Stimulated activated memory B cell treated with anti-CD40 and anti-IgM and Interleukin-4, amounts not matched to agents 10 μg/mL and 1 μg/mL and 100 μg/mL, for 72 hours (primary cell): ENCODE measurements at places on chromosomes 4 and X.

DNA sequence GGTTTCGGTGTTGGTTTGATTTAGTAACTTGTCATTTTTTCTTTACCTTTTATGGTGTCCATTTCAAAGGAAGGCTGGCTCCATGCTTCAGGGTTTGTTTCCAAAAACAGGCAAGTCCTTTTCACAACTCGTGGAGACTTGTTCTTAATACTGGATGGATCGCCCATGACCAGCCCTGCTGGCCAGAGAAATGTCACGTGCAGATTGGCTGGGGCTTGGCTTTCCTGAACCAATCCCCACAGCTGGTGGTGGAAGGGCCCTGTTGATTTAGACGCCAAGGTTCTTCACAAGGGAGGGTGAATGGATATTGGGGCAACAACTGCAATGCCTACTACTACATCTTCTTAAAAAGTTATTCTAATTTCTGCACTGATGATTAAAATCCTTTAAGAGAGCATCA is 92.6 kb downstream of the SHROOM3 start:
- ATAC-seq, result no peak

GRCh38 chrX:40998123-40998522 is 87.1 kb upstream of the USP9X start:
- ATAC-seq, result no peak

DNA sequence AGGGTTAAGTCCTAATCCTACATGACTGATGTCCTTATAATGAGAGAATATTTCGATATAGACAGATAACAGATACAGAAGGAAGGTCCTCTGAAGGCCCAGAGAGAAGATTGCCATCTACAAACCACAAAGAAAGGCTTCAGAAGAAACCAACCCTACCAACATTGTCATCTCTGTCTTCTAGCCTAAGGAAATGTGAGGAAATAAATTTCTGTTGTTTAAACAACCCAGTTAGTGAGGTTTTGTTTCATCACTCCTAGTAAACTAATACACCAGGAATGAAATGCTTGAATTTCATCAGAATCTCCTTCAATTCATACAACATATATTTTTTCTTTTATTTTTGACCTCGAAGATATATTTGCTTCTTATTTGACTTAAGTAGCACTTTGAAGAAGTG is 1527.8 kb downstream of the STIM2 start:
- no peak for ATAC-seq

DNA sequence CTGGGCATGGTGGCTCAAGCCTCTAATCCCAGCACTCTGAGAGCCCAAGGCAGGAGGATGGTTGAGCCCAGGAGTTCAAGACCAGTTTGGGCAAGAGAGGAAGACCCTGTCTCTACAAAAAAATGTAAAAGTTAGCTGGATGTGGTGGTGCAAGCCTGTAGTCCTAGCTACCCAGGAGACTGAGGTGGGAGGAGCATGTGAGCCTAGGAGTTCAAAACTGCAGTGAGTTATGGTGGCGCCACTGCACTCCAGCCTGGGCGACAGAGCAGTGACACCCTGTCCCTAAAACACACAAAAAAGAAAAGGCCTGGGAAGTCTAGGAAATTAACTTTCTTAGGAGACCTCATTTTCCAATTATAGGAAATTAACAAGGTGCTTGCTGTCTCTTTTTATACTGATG is 76.8 kb downstream of the JAKMIP1 start:
- ATAC-seq, result no peak

- ATAC-seq, result no peak
Measured at GRCh38 chr4:10173037-10173753, 56.6 kb upstream of the WDR1 start.

- peak; percentile 70 for ATAC-seq
Measured at GRCh38 chr4:2792711-2793585, at the start of gene SH3BP2. Gene SH3BP2 (plus strand): TSS chr4:2793085. CDS start chr4:2820618, 27,533 bp downstream.

DNA sequence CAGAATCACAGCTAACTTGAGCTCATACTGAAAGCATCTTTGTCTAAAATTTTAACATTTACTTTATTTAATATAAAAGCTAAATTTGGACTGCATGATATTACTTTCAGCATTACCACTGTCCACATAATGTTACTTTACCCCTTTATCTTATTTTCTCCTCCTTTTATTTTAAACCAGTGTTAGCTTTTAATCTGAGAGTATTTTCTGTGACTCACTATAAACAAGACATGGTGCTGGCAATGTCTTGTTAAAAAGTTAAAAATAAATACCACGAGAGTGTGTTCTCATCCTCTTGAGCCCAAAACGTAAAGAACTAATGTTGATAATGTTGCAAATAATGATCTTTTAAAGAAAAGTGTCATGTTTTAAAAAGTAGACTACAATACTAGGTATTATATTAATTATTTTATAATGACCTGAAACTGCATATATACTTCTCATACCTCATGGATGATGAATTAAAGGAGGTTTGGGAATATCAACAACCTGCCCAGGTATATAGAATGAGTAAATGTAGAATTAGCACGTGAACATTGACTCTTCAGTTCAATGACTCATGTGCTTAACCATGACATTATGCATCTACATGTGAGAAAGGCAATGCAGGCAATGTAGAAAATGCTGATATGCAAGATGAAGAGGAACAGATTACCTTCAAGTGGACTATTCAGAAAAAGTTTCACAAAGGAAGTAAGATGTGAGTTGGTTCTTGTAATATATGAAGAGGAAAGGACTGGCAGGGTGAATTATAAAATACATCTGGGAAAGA is 454.1 kb upstream of the ADGRL3 start:
- ATAC-seq, result no peak

GRCh38 chr4:3470244-3471097 is 7.4 kb downstream of the DOK7 start:
- no peak for ATAC-seq

GRCh38 chrX:46676399-46677356 is 82.2 kb downstream of the SLC9A7 start:
- no peak for ATAC-seq

DNA sequence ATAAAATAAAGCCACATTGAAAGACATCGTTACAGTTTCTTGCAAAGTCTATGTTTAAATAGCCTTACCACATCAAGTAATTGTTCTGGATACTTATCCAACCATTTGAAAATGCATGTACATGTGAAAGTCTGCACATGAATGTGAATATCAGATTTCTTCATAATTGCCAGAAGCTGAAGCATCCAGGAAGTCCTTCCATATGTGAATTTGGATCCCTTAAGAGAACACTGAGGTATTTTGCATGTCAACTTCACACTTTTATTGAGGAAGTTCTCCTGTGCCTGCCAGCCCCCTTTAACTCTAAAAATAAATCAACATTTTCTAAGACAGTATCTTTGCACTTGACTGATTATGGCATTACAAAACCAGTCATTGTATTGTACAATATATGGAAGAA is 1103.5 kb upstream of the ADGRL3 start:
- no peak for ATAC-seq

DNA sequence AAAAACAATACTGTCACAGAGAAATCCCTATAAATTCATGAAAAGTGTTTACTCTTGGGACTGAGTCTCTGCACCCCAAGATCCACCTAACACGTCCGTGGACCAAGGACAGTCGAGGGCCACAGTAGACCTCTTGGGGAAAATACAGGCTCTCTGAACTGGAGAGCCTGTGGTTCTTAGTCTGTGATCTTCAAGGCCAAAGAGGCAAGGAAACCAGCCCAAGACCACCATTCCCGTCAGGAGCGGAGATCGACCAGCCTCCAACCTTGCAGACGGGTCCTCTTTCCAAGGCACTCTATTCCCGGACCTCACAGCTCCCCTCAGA is 1.6 kb upstream of the APBB2 start:
- ATAC-seq, result no peak

GRCh38 chrX:45750639-45751038 is 550.0 kb upstream of the DIPK2B start:
- ATAC-seq, result no peak

- ATAC-seq, result no peak
Measured at GRCh38 chr4:152369902-152370295, 166.0 kb downstream of the FBXW7 start.

DNA sequence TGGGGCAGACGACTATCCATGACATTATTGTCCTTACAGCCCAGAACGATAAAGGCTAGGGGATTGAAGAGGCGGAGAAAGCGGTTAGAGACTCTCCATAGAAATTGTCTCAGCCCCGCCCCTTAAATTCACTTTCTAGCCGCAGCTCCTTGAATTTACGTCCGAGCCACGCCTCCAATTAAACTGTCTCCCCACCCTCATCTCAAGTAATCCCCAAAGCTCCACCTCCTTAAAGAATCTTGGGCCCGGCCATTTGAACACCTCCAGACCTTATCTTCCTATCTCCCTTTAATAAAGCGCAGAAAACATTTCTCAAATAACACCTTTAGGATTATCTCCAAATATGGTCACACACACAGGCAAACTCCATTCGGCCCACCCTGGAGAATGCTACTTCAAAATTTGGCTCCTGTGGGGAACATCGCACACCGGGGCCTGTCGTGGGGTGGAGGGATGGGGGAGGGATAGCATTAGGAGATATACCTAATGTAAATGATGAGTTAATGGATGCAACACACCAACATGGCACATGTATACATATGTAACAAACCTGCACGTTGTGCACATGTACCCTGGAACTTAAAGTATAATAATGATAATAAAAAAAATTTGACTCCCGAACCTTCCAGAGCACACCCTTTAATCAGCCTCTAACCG is 7.2 kb upstream of the MAGIX start:
- ATAC-seq, result peak; percentile 2

GRCh38 chr4:12729384-12729783 is 754.8 kb downstream of the RAB28 start:
- ATAC-seq, result no peak

- ATAC-seq, result no peak
Measured at GRCh38 chr4:80097400-80098177, 24.6 kb upstream of the ANTXR2 start.

DNA sequence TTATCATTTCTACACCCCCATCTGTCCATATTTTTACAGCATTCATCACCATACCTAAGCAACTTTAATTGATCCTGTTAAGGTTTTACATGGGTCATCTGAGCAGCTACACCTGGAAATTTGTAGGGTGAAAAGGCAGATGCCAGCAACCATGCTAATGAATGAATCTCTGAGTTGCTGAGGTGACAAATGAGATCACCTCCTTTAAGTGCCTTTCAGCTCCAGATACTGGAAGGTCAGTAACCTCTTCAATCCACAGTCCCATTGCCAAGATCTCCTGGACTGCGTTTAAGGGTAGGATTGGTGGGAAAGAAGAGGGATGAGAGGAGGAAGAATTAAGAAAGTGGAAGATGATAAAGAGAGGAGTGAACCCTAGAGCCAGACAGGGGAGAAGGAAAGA is 8.5 kb upstream of the BMP3 start:
- ATAC-seq, result no peak

DNA sequence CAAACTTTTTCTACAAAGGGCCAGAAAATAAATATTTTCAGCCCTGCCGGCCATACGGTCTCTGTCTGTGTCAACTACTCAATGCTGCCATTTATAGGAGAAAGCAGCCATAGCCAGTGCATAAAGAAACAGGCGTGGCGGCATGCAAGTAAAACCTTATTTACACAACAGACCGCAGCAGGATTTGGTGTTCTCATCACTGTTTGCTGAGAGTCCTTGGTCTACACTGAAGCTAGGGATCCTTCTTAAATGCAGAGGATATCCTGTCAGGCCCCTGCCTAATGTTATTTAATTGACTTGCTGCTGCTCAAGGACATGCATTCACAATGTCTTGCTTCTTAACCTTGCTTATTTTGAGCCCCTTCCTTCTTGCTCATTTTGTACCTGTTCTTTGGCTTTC is 54.7 kb downstream of the CPE start:
- no peak for ATAC-seq

DNA sequence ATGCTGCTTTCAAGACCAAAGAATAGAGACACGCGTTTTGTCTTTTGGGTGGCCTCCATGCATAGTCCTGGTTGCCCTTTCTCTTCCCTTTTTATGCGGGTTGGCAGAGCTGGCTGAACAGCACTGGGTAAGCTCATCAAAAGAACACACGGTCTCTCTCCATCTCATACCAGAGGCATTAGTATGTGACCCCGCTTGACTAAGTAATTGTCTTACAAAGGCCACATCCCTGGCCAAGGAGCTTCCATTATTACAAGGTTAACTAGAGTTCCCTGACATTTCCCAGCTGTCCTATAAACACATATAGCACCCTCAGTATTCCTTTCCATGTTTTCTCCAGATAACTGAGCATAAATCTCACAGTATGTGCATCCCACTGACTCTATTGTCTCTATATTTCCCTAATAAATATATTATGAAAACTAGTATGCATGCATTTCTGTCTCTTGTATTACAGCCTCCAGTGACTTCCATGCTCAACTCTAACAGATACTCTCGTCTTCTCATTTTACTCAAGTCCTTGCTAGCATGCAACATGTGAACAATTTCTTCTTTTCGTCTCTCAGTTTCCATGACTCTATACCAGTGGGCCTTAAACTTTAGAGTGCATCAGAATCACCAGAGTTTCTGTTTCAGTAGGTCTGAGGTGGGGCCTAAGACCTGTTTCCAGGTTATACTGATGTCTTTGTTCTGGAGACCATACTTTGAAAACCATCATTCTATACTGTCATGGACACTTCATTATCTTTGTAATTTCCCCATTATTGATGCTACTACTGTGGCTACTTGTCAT is 247.7 kb upstream of the ARSJ start:
- peak; percentile 24 for ATAC-seq

DNA sequence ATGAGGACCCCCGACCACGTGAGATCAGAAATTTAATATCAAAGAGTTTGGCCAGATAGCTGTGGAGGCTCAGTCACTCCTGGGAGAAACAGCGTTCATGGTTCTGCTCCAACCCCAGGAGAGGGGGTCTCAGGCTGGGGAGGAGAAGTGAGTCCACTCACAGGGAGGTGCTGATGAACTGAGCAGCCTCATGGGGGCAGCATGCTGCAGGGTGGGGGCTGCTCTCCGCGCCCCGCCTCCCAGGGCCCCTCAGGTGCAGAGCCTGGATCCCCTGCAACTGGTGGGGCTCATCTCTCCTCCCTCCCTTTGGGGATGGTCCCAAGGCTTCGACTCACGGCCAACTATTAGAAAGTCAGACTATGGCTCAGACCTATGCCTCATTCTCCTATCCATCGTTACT is 26.6 kb upstream of the C4orf50 start:
- ATAC-seq, result no peak

GRCh38 chr4:88441696-88442095 is 15.2 kb upstream of the HERC5 start:
- no peak for ATAC-seq

- no peak for ATAC-seq
Measured at GRCh38 chr4:153189016-153189801, 15.0 kb upstream of the TRIM2 start.

DNA sequence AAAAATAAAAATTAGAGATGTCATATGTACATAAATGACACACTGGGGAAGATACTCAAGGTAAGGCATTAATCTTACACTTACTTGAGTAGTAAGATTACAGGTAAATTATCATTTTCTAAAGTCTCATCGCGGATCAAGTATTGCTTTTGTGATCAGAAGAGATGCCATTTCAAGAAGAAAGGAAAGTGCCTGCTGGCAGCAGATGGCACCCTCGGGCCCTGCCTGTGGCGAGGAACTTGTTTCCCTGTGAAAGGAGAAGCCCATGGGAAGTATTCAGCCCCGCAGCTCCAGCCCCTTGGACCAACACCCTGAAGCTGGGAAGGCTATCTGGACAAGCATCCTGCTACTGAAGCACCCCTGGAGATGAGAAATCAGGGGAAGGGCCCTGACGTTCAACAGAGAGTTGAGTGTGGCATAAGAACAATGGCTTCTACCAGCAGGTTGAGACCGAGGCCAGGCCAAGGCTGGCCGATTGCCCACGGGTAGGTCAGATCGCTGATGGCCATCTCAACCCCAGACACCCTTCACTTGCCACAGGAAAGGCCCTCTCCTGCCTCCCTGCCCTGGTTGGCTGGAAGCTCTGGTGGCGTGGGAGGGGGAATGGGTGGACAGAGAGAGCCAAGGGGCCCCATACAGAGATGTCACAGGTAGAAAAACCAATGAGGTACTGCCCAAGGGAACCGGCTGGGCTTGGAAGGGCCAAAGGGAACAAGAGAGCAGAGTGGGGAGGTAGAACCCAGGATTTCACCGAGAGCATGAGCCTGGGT is 18.8 kb upstream of the MXD4 start:
- no peak for ATAC-seq
